ENCODE measurements at places on chromosomes 16 and 17.

DNA sequence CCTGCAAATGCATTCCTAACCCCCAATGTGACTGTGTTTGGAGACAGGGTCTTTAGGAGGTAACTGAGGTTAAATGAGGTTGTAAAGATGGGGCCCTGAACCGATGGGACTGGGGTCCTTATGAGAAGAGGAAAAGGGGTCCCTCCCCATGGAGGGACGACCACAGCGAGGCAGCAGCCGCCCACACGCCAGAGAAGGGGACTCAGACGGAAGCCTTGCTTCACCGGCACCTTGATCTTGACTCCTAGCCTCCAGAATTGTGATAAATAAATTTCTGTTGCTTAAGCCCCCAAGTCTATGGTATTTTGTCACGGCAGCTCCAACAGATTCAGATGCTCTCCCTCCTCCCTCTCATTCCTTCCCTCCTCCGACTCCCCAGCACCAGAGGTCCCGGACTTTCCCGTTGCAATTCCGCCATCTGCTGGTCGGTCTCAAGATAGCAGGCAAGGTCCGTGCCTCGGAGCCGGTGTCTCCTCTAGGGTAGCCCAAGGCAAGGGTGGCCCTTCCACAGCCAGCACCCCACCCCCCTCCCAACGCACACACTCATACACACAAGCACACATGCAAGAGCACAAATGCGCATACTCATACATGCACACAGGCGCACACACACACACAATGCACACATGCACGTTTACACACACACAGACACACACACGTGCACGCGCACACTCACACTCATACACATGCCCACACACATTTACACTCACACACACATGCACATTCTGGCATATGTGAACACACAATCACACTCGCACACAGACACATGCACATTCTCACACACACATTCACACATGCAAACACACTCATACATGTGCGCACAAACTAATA is 23.1 kb upstream of the C16orf78 start:
- peak; percentile 47 for DNase-seq

GRCh38 chr17:80843741-80844156 is 147.9 kb upstream of the CHMP6 start:
- no peak for DNase-seq

DNA sequence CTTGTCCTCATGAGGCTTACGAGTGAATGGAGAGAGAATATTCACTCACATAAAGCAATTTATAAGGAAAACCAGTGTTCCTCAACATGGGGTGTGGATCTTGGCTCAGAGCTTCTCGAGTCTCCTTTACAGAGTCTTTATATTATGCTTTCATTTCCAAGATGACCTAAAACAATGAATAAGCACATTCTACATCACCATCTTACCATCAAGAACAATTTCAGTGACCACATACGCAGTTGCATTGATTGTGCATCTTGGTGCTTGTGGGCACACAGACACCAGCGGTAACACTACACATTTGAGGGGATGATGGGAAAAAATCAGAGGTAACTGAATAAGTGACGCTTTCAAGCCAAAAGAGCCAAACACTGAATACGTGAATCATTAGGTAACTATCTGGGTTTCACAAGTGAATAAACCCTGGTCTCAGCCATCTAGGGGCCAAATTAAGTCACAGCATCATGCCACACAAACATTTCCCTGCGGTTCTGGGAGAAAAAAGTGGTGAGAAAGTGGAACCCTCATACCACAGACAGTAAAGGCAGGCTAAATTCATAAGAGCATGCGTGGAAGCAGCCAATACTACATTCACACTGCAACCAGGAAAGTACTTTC is 9.4 kb downstream of the CWC25 start:
- DNase-seq = peak; percentile 41

DNA sequence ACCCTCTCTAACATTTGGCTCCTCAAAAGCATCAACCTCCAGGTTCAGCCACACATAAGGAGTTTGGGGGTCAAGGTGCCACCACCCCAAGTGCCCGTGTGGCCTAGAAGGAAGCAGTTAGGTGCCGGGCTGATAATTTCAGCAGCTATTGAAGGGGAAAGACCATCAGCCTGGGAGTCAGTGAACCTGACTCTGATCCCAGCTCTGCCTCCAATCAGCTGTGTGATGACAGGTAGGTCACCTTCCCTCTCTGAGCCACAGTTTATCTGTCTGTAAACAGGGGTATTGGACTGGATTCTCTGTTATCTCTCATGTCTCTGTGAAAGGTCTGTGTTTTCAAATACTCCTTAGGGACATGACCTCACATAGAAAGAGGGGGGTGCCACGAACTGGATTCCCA is 3.9 kb downstream of the CRHR1 start:
- DNase-seq = no peak

DNA sequence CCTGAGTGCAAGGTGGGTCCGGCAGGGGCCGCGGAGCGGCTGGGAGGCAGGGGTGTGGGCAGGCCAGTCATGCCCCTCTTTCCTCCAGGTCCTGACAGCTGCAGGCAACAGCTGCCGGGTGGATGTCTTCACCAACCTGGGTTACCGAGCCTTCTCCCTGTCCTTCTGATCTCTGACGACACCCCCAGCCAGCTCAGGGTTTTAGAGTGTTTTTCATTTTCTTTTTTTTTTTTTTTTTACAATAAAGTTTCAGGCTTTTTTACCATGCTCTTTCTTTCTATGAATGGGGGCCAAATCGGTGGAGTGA is 3.6 kb downstream of the THOC6 start:
- DNase-seq = no peak

- no peak for DNase-seq
Observed at GRCh38 chr16:87053016-87053982, 263.9 kb downstream of the C16orf95 start.

DNA sequence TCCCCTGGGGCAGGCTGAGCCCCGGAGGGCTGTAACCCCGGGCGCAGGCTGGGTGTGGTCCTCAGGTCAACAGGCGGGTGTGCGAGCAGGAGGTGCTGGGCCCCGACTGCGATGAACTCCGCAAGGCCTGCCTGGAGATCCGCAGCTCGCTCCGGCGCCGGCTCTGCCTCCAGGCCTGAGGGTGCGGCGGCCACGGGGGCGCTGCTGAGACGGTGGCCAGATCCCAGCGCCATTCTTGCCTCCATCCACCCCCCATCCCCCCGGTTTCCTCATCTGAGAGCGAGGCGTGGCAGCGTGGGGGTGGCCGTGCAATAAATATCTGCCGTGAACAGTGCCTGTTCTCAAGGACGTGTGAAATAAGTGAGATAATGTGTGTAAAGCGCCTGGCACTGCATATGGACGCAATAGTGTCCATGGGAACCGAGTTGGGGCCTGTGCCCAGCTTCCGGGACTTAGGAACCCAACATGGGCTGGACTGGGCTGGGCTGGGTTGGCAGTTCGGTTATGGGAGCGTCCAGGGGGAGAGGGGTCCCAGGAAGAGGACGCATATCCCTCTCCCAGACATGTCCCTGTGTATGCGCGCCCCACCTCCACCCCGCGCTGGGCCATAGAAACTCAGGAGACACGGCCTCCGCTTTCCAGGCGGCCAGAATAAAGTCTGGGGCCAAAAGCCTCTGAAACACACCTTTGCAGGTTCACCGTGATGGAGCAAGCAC is 15.0 kb downstream of the ZNF213 start:
- DNase-seq = peak; percentile 65

- peak; percentile 65 for DNase-seq
Observed at GRCh38 chr17:59311051-59311468, 20.4 kb upstream of the YPEL2 start.

DNA sequence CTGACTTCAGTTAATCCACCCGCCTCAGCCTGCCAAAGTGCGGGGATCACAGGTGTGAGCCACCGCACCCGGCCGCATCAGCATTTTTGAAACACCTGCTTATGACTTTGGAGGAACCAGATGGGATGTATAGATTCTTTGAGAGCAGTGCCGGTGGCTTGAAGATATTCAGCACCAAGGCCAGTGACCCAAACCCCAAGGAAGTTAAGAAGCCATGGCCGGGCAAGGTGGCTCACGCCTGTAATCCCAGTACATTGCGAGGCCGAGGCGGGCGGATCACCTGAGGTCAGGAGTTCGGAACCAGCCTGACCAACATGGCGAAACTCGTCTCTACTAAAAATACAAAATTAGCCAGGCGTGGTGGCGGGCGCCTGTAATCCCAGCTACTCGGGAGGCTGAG is 43.9 kb downstream of the TRARG1 start:
- no peak for DNase-seq

DNA sequence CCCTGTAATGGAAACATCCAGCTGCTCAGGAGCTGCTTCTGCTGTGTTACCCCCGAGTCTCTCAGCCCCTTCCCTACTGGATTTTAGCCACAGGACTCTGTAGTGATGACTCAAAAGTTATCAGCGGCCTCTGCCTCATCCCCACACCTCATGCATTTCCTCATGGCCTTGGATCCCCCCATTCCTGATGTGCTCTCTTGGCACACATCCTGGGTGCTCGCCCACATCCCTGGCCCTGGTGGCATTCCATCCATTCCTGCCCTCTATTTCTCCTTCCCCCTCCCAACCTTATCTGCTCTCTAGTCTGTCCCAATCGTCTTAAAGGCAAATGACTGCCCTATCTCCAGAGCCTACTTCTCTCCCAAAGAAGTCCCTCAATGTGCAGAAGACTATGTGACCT is 24.6 kb downstream of the MARF1 start:
- peak; percentile 65 for DNase-seq

- DNase-seq = no peak
Observed at GRCh38 chr17:80877729-80878303, 113.8 kb upstream of the CHMP6 start.

GRCh38 chr16:12494661-12495060 is 309.0 kb downstream of the CPPED1 start:
- no peak for DNase-seq

- DNase-seq = no peak
Observed at GRCh38 chr17:65697661-65698060, 136.2 kb upstream of the AXIN2 start.

GRCh38 chr16:13348416-13348815 is 447.0 kb downstream of the SHISA9 start:
- no peak for DNase-seq

GRCh38 chr16:87881324-87882200 is 12.3 kb upstream of the SLC7A5 start:
- DNase-seq = peak; percentile 37

- DNase-seq = no peak
Observed at GRCh38 chr16:30722443-30722842, 23.5 kb downstream of the SRCAP start.

DNA sequence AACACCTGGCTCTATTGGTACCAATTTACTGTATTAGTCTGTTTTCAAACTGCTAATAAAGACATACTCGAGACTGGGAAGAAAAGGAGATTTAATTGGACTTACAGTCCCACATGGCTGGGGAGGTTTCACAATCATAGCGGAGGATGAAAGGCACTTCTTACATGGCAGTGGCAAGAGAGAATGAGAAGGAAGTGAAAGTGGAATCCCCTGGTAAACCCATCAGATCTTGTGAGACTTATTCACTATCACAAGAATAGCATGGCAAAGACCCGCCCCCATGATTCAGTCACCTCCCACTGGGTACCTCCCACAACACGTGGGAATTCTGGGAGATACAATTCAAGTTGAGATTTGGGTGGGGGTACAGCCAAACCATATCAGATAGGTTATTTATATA is 22.6 kb upstream of the GOSR1 start:
- no peak for DNase-seq

DNA sequence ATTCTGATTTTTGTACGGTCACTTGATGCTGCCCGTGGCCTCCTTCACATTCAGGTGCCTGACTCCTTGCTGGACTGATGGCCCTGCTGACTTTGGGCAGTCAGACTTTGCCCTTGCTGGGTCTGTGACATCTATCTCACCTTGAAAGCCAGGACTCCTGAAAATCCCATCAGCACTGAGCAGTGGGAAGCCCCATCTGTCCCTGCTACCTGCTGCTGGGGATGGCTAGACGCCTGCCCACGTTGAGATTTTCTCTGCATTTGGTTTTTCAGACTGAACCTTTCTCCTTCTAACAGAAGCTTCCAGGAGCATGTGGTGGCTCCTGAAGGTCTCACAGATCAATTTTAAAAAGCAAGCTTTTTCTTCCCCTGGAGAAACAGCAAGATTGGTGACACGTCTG is 10.2 kb upstream of the ZNF18 start:
- no peak for DNase-seq

DNA sequence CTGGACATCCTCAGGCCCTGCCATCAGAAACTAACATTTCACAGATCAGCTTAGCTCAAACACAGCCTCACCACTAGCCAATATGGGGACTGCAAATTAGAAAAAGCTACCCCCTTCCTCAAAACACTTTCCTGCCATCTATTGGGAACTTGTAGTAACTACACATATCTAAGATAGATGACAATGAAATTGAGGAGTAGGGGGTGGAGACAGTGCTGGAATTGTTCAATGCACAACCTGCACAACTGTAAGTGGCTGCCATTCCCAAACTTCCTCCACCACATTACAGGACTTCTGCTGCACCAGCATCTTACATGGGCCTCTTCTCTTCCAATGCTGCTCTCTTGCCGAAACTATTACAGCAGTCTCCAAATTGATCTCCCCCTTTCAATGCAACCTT is 21.9 kb downstream of the AIPL1 start:
- peak; percentile 20 for DNase-seq

GRCh38 chr16:7268182-7268581 is 64.5 kb upstream of the RBFOX1 start:
- DNase-seq = peak; percentile 21

DNA sequence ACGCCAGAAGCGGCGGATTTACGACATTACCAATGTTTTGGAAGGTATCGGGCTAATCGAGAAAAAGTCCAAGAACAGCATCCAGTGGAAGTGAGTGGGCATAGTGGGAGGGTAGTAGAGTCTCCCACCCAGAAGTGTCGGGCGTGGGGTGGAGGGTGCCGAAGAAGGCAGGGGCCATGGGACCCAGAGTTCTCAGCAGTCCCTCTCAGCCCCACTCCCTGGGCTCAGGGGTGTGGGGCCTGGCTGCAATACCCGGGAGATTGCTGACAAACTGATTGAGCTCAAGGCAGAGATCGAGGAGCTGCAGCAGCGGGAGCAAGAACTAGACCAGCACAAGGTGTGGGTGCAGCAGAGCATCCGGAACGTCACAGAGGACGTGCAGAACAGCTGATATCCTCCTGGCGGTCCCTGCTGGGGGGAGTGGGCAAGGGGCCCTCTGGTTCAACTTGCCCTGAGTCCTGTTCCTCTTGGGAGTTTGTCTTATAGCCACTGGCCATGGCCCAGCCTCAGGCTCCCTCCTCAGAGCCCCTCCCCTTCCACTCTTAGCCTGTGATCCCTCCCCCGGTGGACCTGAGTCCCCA is 916 bp downstream of the E2F4 start:
- DNase-seq = no peak

- DNase-seq = no peak
Observed at GRCh38 chr17:11372692-11373091, 131.7 kb downstream of the SHISA6 start.

- DNase-seq = peak; percentile 65
Observed at GRCh38 chr16:85172455-85173145, 60.3 kb upstream of the CIBAR2 start.

Data from fibroblast of skin of back (primary cell).